ENCODE measurements at places on chromosomes 7 and 10.

DNA sequence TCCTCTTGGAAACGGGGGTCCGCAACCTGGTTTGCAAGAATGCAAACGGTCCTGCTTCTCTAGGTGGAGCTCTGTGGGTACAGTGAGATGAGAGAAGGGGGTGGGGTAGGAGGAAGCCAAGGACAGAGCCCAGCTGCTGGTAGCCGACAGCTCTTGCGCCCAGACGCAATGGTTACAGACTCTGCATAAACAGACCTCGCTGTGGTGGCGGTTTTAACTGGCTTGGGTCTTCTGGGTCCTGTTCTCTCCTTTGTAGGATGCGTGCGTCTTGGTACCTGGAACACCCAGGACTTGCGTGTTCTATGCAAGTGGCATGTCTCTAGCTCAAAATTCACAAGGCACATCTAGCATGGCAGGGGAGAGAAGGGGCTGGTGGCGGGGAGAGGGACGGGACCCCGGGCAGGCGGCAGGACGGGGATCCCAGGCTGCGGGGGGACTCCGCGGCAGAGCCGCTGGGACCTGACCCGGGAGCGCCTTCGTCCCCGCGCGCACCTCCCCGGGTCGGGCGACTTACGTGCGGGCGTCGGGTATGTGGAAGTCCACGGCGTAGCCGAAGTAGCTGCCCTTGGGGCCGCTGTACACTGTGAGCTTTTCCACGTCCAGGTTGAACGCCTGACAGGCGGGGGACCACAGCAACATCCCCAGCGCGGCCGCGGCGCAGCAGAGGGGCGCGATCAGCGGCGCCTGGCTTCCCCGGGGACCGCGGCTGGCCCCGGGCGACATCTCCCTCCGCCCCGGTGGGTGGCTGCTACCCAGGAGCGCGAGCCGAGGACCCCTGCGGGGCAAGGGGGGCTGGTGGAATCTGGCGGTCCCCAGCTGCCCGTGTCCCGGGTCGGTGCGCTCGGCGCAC lies 448 bp downstream of the ITGA8 start:
- DNase-seq = peak; percentile 27

DNA sequence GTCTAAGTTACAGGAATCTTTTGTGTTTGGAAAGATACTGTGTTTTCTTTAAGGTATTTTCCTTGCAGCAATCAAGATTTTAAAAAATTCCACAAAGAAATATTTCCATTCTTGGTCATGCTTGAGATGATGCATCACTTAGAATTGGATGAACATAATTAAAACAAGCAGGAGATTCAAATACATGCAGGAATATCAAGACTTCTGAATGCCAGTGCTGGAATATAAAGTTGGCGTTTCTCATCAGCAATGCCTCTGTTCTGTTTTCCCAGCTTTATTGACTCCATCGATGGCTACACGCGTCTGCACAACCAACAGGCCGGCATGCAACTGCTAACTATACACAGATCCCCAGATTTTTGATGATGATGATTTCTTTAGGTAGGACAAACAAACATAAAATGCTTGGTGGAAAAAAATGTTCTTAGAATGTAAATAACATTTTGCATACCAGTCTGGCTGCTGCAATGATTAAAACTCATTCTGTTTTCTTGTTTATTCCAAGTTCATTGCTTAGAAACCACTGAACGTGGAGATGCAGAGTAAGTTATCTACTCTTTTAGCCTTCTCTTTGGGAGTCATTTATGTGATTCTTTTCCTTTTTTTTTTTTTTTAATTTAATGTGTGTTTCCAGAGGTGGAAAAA lies 91.3 kb upstream of the FAM171A1 start:
- DNase-seq = no peak

DNA sequence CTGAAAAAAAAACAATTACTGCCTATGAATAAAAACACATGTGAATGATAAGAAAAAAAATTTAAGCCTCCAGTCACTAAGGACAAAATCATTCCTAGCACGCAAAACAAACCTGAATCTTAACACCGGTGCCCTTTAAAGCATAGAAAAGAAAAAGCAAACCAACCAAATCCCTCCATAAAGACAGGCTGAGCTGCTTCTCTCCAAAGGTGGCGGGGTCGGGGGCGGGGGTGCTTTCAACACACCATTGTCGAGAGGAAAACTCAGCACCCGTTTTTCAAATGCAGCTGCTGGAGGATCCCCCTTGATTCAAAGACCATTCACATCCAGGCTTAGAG lies 1.4 kb downstream of the ST8SIA6 start:
- DNase-seq = no peak

DNA sequence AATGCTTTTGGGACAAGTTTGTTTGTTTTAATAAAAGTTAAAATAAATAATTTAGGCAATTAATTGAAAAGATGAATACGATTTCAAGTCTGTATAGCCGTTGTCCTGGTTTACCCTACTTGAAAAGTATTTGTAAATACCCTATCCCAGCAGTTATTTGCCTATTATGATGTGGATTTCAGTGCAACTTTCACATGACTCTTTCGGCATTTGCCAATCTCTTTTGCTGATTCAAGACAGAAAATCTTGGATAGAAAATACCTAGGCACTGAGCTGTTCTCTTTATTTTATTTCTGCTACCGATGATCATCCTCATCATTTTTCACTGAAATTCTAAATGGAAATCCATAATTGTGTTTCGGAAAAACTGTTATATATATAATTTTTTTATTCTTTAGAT lies 125.9 kb upstream of the FZD8 start:
- no peak for DNase-seq

DNA sequence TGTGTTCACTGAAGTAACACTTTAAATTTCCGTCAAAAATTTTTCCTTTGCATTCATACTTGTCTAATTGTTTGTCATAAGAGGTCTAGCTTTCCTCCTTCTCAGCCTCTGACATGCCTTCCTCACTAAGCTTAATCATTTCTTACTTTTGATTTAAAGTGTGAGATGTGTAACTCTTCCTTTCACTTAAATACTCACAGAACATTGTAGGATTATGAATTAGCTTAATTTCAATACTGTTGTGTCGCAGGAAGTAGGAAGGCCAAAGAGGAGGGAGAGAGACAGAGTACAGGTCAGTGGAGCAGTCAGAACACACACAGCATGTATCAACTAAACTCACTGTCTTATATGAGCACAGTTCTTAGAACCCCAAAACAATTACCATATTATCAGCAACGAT lies 99.0 kb downstream of the SRPK2 start:
- DNase-seq = no peak
